ENCODE measurements at places on chromosomes 6 and 20.

DNA sequence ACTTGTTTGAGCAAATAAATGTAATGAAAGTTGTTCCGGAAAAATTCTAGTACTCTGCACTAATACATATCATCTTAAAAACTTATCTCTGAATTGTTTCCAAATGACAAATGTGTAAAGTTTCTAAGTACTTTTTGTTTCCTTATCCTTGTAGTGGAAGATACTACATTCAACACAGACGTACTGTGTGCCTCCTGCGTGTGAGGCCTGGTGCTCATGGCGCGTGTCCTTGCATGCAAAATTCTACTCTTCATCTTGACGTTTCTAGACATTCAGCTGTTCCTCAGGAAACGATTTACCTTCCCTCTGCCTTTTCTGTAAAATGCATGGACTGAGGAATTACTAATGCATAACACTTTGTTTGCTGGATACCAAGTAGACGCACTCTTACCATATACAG lies 11.5 kb downstream of the DLL1 start:
- DNase-seq, result no peak

- no peak for DNase-seq
These were observed 48.9 kb downstream of the ATXN1 start for GRCh38 chr6:16712255-16712930.

GRCh38 chr20:37313546-37314091 lies 24.2 kb downstream of the MANBAL start:
- DNase-seq, result no peak

DNA sequence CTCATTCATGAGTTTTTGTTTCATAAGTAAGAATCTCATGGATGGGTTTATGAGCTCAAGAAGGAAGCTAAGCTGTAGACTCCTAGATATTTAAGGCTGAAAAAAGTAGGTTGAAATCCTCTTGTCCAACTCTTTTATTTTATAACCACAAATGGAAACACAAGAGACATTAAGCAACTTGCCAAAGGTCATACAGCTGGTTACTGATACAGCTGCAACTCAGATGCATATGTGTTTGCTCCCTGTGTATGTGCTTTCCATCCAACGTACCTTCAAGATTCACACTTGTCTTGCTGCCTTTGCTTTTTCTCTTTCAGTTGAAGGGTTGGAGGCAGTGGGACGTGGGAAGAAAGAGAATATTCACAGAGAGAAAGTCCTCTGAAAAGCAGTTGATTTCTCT lies 153.5 kb upstream of the STMND1 start:
- DNase-seq, result no peak

DNA sequence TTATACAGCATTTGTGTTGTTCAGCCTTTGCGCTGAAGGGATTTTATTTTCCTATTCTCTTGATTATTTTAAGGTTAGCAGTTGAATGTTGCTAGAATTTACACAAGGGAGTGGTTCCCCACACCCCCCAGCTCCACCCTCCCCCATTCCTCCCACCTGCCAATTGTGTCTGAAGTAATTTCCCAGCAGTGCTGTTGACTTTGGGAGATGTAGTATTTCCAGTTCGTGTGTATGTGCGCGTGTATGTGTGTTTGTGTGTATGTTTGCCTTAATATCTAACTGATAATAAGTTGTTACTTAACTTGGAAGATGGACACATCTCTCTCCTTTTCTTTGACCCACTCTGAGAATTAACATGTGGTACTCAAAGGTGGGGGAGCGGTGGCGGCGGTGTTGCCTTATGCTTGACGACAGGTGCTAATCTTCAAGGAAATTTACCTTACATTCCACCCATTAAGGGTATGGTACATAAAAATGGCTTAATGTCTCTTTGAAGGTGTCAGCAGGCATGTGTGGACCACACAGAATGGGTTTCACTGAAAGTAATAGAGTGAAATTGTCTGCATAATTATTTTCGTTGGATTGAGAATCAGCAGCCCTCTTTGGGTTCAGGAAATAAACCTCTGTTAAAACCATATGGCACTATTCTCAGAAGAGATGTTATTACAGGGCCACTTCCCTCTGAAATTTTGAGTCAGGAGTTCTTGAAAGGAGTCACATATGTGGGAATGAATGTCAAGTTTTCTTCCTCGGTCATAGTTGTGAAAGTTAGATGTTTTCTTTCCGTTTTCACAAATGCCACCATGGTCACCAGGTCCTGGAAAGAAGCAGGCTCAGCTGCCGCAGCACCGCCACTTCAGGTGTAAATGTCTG lies 95.6 kb upstream of the SUPT3H start:
- no peak for DNase-seq

DNA sequence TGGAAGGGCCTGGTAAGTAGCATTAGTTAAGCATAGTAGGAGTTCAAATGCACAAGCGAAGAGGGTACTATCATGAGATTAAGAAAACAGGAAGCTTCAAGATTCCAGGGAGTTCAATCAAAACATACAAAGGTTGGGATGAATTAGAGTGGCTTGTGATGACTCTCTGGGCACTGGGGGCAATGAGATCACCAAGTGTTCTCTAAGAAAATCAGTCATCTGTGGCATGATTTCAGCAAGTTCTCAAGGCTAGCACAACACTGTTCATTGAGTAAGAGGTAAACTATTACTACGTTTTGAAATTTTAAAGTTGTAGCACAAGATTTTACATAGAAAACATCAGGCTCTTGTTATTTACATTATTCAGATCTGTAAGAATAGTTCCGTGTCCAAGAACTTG lies 139.7 kb upstream of the FLRT3 start:
- DNase-seq, result peak; percentile 86

GRCh38 chr6:6657085-6657819 lies 68.7 kb downstream of the LY86 start:
- no peak for DNase-seq

DNA sequence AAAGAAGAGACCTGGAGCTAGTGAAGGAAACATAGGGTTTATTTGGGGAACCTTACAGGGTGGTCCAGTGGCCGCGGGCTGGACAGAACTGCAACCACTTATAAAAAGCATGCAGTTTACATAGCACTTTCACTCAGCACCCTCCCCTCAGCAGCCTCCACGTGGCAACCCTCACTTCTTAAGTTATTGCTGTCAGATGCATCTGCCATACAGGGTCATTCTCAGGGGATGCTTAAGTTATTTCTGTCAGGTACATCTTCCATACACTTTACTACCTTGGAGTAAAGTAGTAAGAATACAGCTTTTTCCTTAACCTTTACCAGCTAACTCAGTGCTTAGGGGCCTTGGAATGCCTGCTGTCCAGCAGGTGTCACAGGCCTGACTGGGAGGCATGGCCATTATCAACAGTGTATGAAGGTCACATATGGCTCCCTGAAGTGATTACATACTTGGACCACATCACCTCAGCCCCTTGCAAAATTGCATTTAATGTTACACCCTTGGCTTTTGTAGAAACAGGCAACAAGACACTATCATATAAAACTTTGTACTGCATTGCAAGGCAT lies 2.0 kb upstream of the NOL7 start:
- no peak for DNase-seq

- DNase-seq, result no peak
These were observed 60.2 kb downstream of the ASXL1 start for GRCh38 chr20:32418376-32418775.

DNA sequence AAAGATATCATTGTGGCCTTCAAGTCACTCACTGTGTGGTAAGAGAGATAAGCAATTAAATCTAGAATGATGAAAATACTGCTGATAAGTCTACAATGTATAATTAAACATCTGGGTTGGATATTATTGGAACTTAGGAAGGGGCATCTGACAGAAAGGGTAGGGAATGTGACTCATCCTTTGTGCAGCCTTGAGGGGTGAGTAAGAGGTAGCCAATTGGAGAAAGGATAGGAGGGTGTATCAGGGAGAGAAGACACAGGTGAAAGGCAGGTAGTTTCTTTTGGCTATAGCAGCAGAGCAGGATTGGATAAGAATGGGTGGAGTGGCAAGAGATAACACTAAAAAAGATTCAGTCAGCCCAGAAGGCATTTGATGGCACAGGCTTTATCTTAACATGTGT lies 182.0 kb downstream of the COL21A1 start:
- DNase-seq, result no peak

Measured in foreskin fibroblast (primary cell).